DND-41 (cell line): ENCODE measurements at places on chromosomes 4 and X.

GRCh38 chr4:112923516-112923915, 125.9 kb upstream of the ANK2 start:
- H3K27ac ChIP-seq = no peak overlapping the region
- H3K27me3 ChIP-seq = no peaks in the 10 kb centered on the region
- DNase-seq = no peak

- no peaks in the 10 kb centered on the region for H3K27me3 ChIP-seq
- peaks cover 6% of the 10 kb centered on the region; the same call in 1 of the 2 replicates for H3K36me3 ChIP-seq
- no peak for DNase-seq
- H3K4me1 ChIP-seq = peaks cover 28% of the 10 kb centered on the region
Measured at GRCh38 chr4:55538531-55538930, 8.2 kb downstream of the CLOCK start.

DNA sequence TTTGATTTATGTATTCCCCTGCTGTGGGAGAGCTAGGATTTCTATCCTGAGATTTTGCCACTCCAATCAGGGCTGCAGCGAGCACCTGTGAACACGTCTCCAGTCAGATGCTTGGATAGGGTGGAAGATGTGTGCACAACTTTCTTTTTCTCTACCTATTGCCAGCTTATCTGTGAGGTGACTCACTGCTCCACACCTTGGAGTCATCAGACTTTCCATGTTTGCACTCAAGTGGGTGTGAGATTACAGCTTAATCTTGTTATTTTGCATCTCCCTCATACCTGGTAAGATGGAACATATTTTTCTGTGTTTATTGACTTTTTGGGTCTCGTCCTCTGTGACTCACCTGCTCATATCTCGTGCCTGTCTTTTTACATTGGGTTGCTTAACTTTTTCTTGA, 32.2 kb downstream of the PSAPL1 start:
- no peak overlapping the region for H3K27ac ChIP-seq
- DNase-seq = no peak

DNA sequence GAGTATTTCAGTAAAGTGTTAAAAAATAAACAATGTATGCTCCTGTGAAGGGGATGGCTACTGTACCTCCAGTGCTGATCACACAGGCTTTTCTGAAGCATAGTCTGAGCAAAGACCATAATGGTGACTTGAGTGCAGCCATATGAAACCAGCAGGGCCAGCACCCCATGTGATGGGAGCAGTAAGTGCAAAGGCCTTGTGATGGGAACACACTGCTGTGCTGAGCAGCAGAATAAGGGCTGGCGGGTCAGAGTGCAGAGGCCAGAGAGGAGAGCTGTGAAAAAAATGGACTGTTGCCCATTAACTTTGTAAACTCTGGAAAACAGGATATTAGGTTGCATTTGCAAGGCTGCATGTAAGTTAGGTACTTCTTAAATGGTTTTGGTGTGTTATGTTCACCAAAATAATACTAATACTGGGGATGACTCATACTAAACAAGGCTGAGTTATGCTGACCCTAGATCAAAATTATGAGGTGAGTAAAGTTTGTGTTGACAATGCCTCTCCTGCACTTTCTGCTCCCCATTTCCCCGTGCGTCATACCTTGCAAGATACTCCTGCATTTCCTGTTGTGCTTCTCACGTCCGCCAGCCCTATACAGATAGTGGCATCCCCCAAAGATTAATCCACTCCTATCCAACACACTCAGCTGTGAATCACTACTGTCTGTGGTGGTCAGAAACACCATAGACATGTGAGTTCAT, 67.0 kb upstream of the FAM9A start:
- H3K36me3 ChIP-seq = no peaks in the 10 kb centered on the region
- H3K4me3 ChIP-seq = no peak overlapping the region
- H3K4me1 ChIP-seq = no peaks in the 10 kb centered on the region
- no peak for DNase-seq
- H3K27ac ChIP-seq = no peak overlapping the region

DNA sequence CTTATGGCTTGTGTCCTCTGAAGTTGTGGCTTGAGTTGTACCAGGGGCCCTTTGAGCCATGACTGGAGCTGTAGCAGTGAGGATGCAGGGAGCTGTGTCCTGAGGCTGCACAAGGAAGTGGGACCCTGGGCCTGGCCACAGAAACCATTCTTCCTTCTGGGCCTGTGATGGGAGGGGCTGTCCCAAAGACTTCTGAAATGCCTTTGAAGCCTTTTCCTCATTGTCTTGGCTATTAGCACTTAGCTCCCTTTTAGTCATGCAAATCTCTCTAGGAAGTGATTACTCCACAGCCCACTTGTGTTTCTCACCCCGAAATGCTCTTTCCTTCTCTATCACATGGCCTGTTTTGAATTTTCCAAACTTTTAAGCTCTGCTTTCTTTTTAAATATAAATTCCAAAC, 92.4 kb downstream of the FHDC1 start:
- H3K4me3 ChIP-seq = no peak overlapping the region
- DNase-seq = no peak
- no peaks in the 10 kb centered on the region for H3K36me3 ChIP-seq
- H3K27me3 ChIP-seq = no peaks in the 10 kb centered on the region
- H3K27ac ChIP-seq = no peak overlapping the region

DNA sequence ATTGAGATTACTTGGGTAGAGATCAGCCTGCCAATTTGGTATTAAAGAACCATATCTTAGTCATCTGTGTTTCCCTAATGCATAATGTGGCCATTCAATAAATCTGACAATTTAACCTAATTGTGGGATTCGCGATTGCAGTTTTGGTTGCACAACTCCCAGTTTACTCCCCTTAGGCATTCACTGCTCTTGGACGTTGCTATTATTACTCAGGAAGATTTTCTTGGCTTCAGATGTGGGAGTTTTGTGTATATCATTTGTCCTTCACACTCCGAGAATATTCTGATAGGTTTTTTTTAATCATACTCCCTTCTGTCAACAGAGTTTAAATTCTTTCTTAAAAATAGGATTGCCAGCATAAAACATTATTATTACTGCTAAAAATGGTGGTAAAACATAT, 22.0 kb upstream of the TRPC3 start:
- peaks cover 11% of the 10 kb centered on the region for H3K27me3 ChIP-seq
- H3K4me3 ChIP-seq = no peak overlapping the region
- H3K27ac ChIP-seq = no peak overlapping the region
- DNase-seq = no peak
- no peaks in the 10 kb centered on the region for H3K36me3 ChIP-seq
- no peaks in the 10 kb centered on the region for H3K4me1 ChIP-seq

DNA sequence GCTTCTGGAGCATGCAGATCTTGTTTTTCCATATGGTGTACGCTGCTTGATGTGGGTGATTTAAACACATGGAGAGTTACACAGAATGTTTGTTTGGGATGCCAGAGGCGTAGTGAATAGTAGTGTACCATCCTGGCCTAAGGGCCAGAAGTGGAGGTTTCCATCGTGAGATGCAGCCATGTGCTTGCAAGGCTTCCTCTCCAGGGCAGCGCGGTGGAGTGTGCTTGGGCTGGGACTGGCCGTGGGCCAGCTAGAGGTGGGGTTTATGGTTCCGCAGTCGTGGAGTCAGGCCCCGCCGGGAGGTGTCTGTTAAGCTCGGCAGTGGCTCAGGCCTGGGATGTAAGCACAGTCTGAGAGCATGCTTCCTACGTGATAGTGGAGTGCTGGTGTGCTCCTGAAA, 14.0 kb downstream of the STOX2 start:
- H3K4me1 ChIP-seq = no peaks in the 10 kb centered on the region
- H3K4me3 ChIP-seq = no peak overlapping the region
- DNase-seq = no peak
- no peak overlapping the region for H3K27ac ChIP-seq
- H3K36me3 ChIP-seq = no peaks in the 10 kb centered on the region

- H3K36me3 ChIP-seq = no peaks in the 10 kb centered on the region
- H3K27ac ChIP-seq = no peak overlapping the region
- H3K4me3 ChIP-seq = no peak overlapping the region
Measured at GRCh38 chrX:9071031-9071650, 37.2 kb upstream of the FAM9B start.

- H3K36me3 ChIP-seq = no peaks in the 10 kb centered on the region
- H3K27me3 ChIP-seq = no peaks in the 10 kb centered on the region
- no peak overlapping the region for H3K27ac ChIP-seq
Measured at GRCh38 chr4:169988252-169988651, 37.9 kb downstream of the MFAP3L start.

DNA sequence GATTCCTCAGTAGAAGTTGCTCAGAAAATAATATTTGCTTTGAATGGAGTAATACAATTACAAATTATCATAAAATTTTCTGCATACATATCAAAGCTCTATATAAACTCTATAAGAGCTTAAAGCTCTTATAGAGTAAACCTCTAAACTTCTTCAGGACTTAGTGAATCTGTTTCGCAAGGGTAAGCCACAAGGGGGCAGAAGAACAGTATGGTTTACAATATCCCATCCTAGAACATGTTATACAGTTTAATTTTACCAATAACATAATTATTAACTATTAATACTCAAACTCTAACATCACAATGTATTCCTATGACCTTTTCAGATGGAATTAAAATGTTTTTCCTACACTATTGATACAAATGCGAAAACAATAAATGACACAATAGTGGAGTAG, 33.8 kb upstream of the SPANXN1 start:
- no peak overlapping the region for H3K4me3 ChIP-seq
- H3K27me3 ChIP-seq = no peaks in the 10 kb centered on the region
- H3K27ac ChIP-seq = no peak overlapping the region

GRCh38 chrX:10190367-10190766, 33.6 kb downstream of the CLCN4 start:
- peak; percentile 15 for DNase-seq
- H3K4me3 ChIP-seq = no peak overlapping the region
- H3K27ac ChIP-seq = no peak overlapping the region
- H3K27me3 ChIP-seq = no peaks in the 10 kb centered on the region
- no peaks in the 10 kb centered on the region for H3K36me3 ChIP-seq
- no peaks in the 10 kb centered on the region for H3K4me1 ChIP-seq

- H3K4me3 ChIP-seq = no peak overlapping the region
- no peaks in the 10 kb centered on the region for H3K36me3 ChIP-seq
- no peak for DNase-seq
- no peak overlapping the region for H3K27ac ChIP-seq
Measured at GRCh38 chr4:6205567-6205931, 5.2 kb upstream of the JAKMIP1 start.

DNA sequence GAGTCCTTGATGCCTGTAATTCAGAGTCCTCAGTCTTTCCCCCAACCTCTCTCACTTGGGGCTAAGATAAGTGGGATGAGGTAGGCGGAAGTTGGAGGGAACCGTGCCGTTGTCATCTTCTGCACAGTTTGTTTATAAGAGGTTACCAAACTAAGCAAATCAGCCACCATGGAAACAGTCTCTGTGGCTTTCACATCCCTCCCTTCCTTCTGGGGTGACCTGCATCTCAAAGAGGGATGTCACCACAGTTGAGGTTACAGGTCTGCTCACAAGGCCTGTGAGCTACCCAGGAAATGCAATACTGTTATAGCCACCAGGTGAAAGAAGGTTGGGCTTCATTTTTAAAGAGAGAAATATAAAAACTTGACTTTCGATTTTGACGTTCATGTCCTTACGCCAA, 26.3 kb downstream of the RTL5 start:
- peaks cover 5% of the 10 kb centered on the region for H3K27me3 ChIP-seq
- H3K4me1 ChIP-seq = no peaks in the 10 kb centered on the region
- H3K27ac ChIP-seq = no peak overlapping the region
- no peak for DNase-seq
- H3K36me3 ChIP-seq = no peaks in the 10 kb centered on the region
- no peak overlapping the region for H3K4me3 ChIP-seq

DNA sequence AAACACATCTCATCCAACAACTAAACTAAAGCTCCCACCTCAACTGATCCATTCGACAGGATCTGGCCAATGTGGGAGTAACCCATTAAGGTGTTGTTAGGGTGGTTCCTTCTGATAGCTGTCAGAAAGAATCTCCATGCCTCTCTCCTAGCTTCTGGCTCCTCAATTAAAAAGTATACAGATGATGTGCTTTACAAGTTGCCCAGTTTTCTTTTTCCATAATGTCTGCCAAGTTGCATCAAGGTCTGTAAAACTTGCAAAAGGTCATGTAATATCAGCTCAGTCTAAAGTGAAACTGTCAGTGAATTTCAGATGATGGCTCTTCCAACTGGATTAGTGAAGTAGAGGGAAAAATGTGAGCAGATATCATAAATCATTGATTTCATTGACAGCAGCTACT, 191.8 kb downstream of the RAB28 start:
- no peak for DNase-seq
- H3K36me3 ChIP-seq = no peaks in the 10 kb centered on the region
- H3K4me1 ChIP-seq = no peaks in the 10 kb centered on the region

DNA sequence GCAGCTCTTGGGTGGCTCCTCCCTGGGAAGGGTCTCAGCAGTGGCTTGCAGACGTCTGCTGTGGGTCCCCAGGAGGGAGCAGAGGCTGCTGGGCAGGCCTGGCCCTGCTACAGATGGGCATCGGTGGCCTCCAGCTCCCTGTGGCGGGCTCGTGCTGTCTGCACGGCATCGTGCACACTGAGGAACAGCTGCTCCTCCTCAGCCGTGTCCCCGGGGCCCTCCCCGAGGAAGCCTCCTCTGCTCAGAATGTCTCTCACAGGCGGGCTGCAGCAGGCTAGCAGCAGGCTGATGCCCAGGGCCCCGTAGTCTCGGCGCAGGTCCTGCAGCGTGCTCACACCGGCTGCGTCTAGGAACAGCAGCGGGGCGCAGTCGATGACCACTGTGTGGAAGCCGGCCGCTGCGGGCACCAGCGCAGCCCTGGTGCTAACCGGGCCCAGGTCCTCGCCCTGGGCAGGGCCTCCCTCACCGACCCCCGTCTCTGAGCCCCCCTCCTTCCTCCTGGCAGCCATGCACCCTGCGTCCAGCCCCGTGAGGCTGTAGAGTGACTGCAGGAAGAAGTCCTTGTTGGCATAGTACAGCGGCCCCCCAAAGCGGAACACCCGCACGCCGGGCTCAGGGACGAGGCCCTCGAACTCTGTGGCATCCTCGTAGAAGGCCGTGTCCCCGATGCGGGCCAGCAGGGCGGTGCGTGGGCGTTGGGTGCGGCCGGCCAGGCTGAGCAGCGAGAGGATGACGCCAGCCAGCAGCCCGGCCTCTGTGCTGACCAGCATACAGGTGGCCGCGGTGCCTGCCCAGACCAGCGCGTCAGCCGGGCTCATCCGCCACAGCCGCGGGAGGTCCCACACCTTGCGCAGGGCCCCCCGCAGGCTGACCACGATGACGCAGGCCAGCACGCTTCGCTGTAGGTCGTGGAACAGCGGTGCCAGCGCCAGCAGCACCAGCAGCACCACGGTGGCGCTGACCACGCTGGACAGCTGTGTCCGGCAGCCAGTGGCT, 2.2 kb downstream of the IDUA start:
- H3K27me3 ChIP-seq = no peaks in the 10 kb centered on the region
- peaks cover 31% of the 10 kb centered on the region for H3K36me3 ChIP-seq
- H3K4me3 ChIP-seq = no peak overlapping the region
- no peak for DNase-seq
- no peak overlapping the region for H3K27ac ChIP-seq
- peaks cover 34% of the 10 kb centered on the region for H3K4me1 ChIP-seq

- H3K4me1 ChIP-seq = no peaks in the 10 kb centered on the region
- H3K4me3 ChIP-seq = no peak overlapping the region
- H3K27me3 ChIP-seq = no peaks in the 10 kb centered on the region
Measured at GRCh38 chrX:72123471-72124185, 8.1 kb downstream of the RTL5 start.

- H3K4me1 ChIP-seq = no peaks in the 10 kb centered on the region
- DNase-seq = no peak
- no peaks in the 10 kb centered on the region for H3K27me3 ChIP-seq
- no peak overlapping the region for H3K27ac ChIP-seq
Measured at GRCh38 chrX:46782034-46782433, 23.1 kb upstream of the SLC9A7 start.
